ENCODE measurements at places on chromosomes 16 and 17.

GRCh38 chr17:50479522-50480141 lies 972 bp downstream of the RSAD1 start:
- DNase-seq: peak; percentile 91

DNA sequence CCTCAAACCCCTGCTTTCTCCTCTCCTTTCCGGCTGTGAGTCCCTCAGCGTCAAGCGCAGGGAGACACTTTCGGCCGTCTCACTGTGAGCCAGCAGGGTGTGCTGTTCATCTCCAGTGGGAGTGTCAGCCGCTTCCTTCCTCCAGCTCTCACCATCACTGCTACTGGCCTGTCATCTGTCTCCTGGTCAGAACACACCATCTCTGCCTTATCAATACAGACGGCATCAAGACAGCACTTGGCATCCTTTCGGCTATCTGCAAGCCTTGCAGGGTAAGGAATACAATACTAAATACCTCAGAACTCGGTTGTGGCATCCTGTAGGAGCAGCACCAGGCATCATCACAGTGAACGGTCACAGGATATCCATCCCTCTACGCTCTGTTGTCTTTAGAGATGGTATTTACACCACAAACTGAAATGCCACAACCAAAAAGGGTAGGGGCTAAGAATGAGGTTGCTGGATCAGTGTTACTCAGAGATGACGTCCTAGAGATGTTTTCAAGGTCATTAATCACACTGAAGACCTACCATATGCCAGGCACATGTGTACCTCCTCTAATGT lies 20.7 kb upstream of the CMTM4 start:
- DNase-seq: peak; percentile 77

- no peak for DNase-seq
Observed at GRCh38 chr17:44914148-44914547, 1.2 kb downstream of the GFAP start.

DNA sequence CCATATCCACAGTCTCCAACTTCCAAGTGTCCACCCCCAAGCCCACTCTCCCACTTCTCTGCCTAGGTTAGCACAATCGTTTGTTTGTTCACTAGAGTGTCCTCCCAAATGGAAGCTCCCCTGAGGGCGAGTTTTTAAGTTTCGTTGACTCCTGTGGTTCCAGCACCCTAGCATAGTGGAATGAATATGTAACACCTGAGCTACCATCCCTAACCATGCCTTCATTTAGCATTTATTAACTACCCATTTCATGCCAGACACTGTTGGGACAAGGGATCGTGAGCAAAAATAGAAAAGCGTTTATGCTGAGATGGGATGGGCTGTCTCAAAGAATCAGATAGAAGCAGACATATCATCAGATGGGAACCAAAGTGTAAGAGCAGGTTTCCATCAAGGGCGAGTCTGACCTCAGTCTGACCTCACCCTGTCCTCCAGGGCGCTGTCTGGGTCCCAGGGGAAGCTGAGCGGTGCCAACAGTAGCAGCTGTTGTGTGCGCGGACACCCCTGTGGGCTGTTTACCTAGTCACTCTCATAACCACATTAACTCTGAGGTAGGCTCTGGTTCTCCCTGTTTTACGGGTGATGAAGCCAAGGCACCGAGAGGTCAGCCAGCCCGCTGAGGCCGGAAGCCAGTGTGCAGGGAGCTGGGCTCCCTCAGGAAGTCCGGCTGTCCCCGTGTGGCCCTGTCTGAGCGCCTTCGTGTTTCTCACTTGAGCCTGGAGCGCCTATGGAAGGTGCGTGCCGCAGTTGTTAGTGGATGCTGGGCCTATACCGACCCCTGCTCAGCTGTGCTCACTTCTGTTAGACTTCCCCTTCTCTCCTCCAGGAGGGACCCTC lies 6.2 kb downstream of the CNP start:
- DNase-seq: peak; percentile 80

DNA sequence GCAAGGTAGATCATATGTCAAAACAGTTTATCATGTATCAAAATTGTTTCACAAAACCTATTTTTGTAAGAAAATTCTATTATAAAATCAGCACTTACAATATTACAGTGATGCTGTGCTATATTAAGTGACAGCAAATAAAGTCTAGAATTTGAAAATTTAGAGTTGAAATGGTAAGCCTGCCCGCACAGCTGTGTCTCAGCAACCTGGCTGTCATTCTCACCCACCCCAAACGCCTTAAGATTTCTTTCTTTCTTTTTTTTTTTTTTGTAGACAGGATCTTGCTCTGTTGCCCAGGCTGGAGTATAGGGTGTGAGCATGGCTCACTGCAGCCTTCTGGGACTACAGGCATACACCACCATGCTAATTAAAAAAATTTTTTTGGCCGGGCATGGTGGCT lies 26.8 kb downstream of the CDK5R1 start:
- DNase-seq: no peak
